Daoy (cell line): ENCODE measurements at places on chromosomes 2 and 18. TPM values are rescaled to one million over a fixed set of nuclear protein-coding genes. Genes with fewer than 3 reads are reported as not detected.

GRCh38 chr2:60484133-60484645 is 69.3 kb downstream of the BCL11A start:
- DNase-seq: no peak

Gene CROCC2
- not detected in 2 replicates for total RNA-seq

DNA sequence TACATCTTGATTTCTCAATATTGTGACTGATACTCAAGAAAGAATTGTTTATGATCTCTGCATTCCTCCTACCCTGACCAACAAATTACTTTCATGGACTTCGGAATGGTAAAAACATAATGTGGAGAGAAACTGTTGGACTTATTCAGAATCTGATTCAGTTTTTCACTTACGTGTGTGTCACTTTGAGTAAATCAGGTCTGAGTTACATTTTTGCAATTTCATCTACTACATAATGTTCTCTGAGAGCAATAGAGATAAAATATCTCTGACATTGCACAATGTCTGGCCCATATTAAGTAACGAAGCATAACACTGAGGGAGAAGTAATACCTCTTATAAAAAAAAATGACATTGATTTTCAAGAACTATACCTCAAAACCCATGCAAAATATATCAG is 1337.9 kb upstream of the CHAC2 start:
- no peak for DNase-seq

DNA sequence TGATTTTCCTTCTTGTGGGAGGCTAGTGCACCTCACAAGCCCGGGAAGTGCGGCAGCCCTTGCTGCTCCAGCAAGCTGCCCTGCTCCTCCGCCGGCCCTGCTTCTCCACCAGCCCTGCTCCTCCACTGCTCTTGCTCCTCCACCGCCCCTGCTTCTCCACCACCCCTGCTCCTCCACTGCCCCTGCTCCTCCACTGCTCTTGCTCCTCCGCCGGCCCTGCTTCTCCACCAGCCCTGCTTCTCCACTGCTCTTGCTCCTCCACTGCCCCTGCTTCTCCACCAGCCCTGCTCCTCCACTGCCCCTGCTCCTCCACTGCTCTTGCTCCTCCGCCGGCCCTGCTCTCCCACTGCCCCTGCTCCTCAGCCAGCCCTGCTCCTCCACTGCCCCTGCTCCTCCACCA is 95.6 kb downstream of the NDUFA10 start:
- no peak for DNase-seq

DNA sequence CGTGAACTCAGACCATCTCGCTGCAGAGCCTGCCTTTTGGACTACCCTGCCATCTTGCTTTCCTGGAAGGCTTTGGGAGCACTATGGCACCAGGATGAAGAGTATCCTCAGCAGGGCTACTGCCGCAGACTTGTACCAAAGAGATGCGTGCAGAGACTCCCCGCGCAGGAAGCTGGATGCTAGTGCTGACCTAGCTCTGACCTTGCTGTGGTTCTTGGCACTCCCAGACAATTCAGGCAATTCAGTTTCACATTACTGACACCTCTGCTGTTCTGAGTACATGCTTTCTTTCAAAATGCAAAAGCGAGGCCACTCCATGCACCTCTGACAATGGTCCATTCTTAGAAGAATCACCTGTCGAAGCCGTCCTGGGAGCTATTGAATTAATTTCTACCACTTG is 251.5 kb upstream of the MEX3C start:
- no peak for DNase-seq

Gene LRRTM1
- not detected in 2 replicates for total RNA-seq

DNA sequence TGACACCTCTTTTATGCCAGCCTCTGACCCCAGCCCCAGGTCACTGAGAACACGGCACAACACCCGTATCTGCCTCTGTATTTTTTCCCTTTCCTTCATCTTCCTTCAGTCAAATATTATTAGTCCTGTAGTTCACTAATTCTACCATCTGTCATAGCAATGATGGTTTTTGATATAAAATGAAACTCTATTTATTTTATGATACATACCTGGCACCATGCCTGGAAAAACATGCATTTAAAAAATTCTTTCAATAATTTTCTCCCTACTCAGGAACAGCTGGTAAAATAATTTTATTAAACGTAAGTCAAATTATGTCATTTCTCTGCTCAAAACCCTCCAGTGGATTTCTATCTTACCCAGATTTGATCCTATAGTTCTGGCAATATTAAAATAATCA is 224.7 kb downstream of the CDH7 start:
- no peak for DNase-seq

Gene GAREM2
- total RNA-seq: 0.06 and 0.65 TPM in 2 replicates

Gene DSC2
- total RNA-seq: 2.8 and 4.3 TPM in 2 replicates

DNA sequence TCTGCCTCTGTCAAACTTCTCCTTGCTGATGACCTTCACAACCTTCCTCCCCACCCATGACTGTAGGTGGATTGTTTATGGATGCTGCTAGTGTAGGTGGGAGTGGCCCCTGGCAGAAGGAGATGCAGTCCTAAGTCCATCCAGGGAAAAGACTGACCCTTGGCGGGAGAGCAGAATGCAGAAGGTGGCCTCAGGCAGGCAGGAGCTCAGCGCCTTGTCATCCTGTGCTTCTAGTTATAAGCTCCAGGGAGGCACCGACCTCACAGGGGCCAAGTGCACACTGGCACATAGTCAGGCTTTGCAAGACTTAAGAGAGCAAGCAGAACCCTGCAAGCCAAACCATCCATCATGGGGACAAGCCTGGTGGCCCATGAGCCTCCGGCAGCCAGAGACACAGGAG is 74.4 kb downstream of the CAPN13 start:
- no peak for DNase-seq

DNA sequence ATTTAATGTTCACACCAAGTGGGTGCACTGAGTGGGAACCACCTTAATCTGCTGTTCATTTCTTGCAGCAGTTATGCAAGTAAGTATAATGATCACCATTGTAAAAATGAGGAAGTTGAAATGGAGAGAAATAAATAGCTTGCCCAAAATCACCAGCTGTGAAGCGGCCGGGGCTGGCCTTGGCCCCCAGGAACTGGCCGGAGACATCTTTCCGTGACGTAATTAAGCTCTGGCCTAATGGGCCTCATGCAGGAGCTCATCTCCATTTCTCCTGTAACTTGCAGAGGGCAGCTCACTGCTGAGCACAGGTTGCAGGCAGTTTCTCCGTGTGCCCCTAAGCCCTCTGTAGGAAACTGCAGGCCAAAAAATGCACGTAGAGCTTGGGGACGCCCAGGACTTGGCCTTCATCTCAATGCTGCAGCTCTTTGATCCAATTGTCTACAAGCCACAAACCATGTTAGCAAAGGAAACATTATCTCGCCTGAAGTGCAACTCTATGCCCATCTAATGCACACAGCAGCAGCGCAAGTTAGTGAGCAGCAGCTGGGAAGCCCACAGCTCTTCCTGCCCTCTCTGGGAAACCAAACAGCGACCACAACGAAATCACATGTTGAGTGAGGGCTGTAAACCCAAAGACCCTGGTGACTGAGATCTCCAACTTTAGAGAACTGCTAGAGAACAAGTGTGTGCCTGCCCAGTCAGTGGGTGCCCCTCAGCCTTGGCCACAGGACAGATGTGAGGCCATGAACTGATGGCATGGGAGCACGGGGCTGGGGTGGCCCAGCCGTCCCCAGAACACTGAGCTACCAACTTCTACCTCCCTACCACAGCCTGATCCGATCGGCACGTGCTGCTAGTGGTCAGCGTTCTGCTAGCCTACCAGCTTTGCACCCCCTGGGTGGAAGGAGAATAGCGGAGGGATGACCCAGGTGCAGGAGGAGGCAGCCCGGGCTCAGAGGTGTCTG is 28.8 kb downstream of the APCDD1 start:
- DNase-seq: no peak

DNA sequence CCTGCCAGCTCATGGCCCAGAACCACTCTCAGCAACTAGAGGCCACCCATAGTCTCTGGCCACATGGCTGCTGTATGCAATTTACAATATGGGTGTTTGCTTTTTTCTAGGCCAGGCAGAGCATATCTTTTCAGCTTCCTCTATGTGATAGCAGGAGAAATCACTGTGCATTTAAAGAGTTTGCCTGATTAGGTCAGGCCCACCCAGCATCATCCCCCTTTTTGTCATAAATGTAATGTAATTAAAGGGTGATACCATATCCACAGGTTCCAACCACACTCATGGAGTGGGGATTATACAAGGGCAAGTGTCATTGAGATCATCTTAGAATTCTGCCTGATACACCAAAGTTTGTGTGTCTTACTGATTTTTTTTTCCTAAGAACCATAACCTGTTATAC is 71.7 kb upstream of the TTC21B start:
- no peak for DNase-seq

DNA sequence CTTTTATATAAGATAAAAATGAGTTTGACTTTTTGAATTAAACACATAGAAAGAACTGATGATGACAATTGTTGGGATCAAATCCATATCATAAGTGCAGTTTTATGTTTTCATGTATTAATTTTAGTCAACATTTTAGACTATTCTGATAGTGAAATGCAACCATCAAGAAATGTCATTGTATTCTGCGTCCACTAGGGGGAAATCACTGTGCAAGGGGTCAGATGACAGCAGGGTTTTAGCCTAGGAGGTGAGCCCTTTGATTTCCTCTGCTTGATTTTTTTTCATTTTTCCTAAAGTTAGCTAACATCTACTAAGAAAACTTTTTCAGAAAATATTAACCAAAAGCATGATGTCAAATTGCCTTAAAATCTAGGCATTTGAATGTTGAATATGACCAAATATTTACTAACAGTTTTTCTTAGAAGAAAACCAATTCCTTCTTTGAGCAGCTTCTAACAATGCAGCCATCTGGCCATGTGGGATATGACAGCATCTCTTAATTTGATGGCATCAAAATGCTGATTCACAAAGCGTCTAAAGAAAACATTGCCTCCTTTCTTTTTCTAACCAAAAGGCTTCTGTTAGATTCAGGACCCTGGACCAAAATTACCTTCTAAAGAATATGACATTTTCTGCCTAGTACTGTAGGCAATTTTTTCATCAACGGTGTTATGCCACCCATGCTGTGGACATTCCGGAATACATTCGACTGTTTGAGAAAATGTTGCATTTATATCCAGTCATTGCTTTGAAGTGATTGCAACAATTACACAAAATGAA is 141.5 kb downstream of the SPHKAP start:
- no peak for DNase-seq

DNA sequence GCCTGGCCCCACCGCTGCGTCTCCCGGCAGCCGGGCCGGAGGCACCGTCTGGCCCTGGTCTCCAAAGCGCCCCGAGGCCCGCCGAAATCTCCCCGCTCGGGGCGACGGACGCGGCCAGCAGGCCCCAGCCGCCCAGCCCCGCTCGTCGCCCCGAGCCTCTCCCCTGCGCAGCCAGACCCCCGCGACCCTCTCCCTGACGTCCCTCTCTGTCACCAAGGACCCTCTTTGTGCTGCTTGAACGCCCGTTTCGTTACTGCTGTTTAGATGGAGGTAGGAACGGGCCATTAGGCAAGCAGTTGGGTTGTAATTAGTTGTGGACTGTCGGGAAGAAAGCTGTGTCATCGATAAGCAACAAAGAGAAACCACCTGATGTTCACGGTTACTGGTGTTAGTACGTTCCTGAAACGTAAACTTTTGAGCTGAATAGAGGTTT is 686 bp downstream of the UBXN4 start:
- peak; percentile 60 for DNase-seq

GRCh38 chr2:50680646-50681045 is 351.3 kb downstream of the NRXN1 start:
- no peak for DNase-seq

Gene OLA1
- total RNA-seq: 76.8 and 120 TPM in 2 replicates

- no peak for DNase-seq
Measured at GRCh38 chr2:159226608-159227385, 59.7 kb downstream of the WDSUB1 start.

DNA sequence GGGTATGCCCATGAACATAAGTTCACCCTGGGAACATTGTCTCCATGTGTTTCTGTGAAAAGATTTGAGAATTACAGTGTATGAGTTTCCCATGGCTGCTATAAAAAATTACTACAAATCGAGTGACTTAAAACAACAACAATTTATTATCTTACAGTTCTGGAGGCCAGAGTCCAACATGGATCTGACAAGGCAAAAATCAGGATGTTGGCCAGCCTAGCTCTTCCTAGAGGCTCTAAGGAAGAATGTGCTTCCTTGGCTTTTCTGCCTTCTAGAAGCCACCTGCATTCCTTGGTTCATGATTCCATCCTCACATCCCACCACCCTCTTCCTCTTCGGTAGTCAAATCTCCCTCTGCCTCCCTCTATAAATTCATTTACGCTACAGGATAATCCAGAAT is 38.6 kb downstream of the FAM124B start:
- no peak for DNase-seq

Gene RAX
- total RNA-seq: not detected in 2 replicates

Gene CPLX4
- total RNA-seq: not detected in 2 replicates

- DNase-seq: no peak
Measured at GRCh38 chr2:126494593-126494992, 161.4 kb upstream of the GYPC start.

DNA sequence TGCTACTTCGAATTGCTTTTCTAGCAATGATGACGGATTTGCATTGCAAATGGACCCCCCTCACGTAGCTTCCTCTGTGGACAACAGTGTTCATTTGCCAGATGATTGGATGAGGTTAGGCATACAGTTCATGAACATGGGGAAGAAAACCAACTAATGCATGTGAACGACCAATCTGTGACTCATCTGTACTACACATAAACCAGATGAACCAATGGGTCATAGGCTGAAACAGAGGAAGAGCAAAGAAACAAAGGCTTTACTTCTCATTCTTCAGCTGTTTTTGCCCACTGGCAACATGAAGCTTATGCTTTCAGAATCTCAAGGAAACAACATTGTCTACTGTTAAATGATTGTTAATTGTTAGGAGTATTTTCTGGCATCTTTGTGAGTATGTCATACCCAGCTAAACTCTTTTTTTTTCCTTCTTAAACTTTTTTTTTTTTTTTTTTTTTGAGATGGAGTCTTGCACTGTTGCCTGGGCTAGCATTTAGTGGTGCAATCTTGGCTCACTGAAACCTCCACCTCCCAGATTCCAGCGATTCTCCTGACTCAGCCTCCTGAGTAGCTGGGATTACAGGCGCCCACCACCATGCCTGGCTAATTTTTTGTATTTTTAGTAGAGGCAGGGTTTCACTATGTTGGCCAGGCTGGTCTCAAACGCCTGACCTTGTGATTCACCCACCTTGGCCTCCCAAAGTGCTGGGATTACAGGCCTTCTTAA is 35.5 kb downstream of the EFEMP1 start:
- peak; percentile 77 for DNase-seq

GRCh38 chr18:74081966-74082741 is 65.5 kb downstream of the FBXO15 start:
- DNase-seq: peak; percentile 76

Gene NCKAP5
- 8.4 and 8.8 TPM in 2 replicates for total RNA-seq

DNA sequence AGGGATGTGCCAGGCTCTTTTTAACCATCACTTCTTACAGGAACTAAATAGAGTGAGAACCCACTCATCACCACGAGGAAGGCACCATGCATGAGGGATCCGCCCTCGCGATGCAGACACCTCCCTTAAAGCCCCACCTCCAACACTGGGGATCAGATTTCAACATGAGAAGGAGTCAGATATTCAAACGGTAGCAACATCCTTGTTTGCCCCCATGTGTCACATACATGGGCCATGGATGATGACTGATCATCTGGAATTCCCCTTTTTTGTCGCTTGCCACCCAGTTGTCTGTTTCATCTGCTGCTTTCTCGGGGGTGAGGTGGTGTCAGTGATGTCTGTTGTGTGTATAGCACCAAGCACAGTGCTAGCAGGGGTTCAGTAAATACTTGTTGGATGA is 57.9 kb downstream of the NCK2 start:
- DNase-seq: peak; percentile 45

Gene DNAJC5G
- total RNA-seq: not detected in 2 replicates
